ENCODE measurements at places on chromosomes 2 and 18.

- DNase-seq = no peak
These were observed 193.7 kb upstream of the ID2 start for GRCh38 chr2:8488001-8488738.

DNA sequence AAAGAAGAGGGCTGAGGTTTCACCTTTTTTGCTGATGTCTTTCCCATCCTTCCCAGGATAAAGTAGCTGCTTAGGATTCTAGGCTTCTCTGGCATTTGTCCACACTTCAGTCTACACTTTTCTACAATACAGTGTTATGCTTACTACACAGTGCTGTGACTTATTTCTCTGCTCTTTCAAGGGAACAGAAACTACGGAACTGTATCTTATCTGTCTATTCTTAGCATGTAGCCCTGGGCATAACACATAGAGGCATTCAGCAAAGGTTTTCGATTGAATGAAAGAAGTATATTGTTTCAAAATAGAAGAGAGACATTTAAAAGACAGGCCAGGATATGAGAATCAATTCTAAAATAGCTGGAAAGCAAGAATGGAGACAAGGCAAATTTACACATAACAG, 110.9 kb downstream of the ARHGEF33 start:
- DNase-seq = no peak

DNA sequence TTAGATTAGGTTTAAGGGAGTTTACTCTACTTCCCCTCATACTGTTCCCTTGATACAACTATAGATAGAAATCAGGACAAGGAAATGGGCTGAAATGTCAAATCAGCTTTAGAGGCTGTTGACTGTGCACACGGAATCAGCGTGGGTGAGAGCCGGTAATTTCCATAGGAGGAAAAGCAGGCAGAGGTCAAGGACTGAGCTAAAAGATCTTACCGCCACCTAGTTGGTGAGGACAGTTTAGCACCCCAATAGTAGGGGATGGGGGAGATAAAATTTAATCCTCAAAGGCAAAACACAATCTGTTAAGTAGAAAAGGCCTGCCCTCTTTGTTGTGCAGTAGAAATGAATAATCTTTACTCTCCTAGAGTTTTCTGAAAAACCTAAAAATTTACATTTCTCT, 1154.5 kb upstream of the CHAC2 start:
- DNase-seq = no peak

GRCh38 chr2:96839293-96839874, 4.4 kb downstream of the ANKRD23 start:
- DNase-seq = no peak

GRCh38 chr2:224918626-224919471, 123.4 kb downstream of the DOCK10 start:
- DNase-seq = no peak

GRCh38 chr2:55141572-55142413, 90.3 kb downstream of the CLHC1 start:
- no peak for DNase-seq
